Renal pelvis (tissue), 12 donors: ENCODE measurements at places on chromosomes 2 and 18. TPM values are rescaled to one million over a fixed set of nuclear protein-coding genes. Genes with fewer than 3 reads are reported as not detected.

DNA sequence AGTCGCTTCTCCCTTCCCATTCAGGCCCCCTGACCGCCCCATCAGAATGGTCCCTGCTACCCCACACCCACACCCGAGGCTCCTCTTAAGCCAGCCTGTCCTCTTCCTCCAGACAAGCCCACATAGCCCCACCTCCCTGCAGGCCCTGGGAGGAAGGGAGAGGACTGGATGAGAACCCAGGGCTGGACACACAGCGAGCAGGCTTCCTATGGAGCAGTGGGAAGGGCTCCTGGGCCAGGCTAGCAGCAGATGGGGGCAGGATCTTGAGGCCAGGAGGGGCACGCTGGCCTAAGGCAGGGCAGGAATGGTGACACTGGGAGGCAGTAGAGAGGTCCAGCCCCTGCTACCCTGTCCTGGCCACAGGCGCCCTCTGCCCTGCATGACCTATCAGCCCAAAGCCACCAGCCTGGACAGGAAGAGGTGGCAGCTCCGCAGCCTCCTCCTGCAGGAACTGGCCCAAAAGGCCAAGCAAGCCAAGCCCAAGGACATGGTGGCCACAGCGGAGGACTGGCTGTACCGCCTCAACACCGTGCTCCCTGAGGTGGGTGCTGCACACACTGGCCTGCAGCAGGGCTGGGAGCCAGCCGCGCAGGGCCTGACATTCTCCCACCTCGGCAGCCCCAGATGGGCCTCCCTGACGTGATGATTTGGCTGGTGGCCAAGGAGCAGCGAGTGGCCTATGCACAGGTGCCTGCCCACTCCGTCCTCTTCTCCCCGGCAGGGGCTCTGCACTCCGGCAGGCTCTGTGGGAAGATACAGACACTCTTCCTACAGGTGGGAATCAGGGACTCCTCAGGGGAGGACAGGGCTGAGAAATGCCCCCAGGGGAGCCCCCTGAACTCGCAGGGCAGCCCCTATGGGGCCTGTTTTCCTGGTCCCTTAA, 43.3 kb downstream of the FER1L5 start:
- DNase-seq = peak; percentile 60

- DNase-seq = no peak
Measured at GRCh38 chr18:36471393-36471792, 173.9 kb downstream of the FHOD3 start.

DNA sequence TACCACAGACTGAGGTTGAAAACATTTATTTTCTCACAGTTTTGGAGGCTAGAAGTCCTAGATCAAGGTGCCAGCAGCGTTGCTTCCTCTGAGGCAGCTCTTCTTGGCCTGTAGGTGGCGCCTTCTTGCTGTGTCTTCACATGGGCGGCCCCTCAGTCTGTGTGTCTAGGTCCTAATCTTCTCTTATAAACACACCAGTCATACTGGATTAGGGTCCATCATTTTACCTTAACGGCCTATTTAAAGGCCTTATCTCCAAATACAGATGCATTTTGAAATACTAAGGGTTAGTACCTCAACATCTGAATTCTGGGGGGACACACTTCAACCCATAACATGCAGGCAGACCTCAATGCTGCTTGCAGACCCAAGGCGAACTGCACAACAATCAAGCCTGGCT, 4.4 kb upstream of the RMC1 start:
- DNase-seq = no peak

GRCh38 chr2:220533485-220533884, 906.1 kb downstream of the SLC4A3 start:
- DNase-seq = no peak

Gene CHST10
- polyA plus RNA-seq = 23.6 TPM

Gene BAZ2B
- 71.4 TPM for polyA plus RNA-seq
